ENCODE measurements at places on chromosomes 4 and X.
A peak's percentile ranks its signal among the peaks of the same experiment; 100 is the strongest.

- no peak for DNase-seq
These were observed 40.7 kb upstream of the MBTPS2 start for GRCh38 chrX:21798677-21799219.

GRCh38 chr4:29708473-29708872 lies 1011.7 kb upstream of the PCDH7 start:
- DNase-seq = no peak

DNA sequence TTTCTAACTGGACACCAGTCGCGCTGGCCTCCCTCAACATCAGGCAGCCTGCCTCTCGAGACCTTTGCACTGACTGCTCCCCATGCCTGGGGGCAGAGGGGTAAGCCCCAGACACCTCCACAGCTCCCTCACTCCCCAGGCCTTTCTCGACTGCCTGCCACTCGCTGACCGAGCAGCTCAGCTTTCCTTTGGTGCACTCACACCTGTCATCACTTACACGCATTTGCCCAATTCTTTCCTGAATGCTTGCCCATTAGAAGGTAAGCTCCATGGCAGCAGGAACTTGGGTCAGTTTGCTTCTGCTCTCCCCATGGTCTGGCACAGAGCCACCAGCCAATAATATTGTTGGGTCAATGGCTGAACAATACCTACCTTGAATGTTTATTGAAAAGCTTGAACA lies 32.2 kb upstream of the PROM1 start:
- no peak for DNase-seq

GRCh38 chr4:20166544-20166943 lies 85.2 kb upstream of the SLIT2 start:
- no peak for DNase-seq

DNA sequence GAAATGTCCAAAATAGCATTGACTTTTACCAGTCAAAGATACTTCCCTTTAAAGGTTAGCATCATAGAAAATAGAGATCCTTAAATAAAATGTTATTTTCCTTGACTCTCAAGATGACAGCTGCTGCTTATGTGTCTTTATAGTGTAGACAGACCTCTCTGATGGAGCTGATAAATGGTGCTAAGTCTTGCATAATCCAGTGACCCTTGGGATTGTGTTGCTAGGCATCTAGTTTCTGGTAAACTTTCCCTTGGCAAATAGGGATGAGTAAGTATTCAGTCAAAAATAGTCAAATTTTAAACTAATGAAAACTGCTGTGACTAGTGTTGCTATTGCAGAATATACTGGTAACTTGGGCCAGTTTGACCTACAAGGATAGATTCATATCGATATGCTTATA lies 53.6 kb downstream of the MBNL3 start:
- DNase-seq = no peak

GRCh38 chr4:41478518-41478917 lies 59.4 kb upstream of the LIMCH1 start:
- no peak for DNase-seq

DNA sequence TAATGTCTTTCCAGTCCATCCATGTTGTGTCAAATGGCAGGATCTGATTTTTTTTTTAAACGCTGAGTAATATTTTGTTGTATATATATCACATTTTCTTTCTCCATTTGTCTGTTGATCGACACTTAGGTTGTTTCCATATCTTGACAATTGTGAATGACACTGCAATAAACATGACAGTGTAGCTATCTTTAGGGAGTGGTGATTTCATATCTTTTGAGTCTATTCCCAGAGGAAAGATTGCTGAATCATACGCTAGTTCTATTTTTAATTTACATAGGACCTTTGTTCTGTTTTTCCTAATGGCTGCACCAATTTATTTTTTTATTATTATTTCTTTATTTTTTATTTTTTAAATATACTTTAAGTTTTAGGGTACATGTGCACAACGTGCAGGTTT lies 470.7 kb downstream of the CCSER1 start:
- DNase-seq = no peak

GRCh38 chr4:2080429-2081300 lies 21.5 kb downstream of the NAT8L start:
- DNase-seq = no peak

- no peak for DNase-seq
These were observed 39.5 kb upstream of the CXCL13 start for GRCh38 chr4:77566148-77566547.

DNA sequence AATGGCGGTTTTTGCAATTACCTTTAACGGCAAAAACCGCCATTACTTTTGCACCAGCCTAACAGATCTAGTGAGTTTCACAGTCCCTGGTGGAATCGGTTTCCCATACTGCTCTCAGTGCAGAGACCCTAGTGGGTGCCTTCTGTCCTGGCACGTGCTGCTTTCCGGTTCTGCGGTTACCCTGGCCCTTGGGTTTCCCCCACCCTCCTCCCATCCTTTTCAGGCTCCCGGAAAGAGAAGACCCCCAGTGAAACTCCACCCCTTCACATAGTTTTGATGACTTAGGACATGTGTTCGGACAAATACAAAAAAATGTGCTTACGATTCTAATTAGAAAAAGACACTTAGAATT lies 36.9 kb downstream of the NLGN3 start:
- DNase-seq = no peak

GRCh38 chr4:6453688-6453990 lies 18.8 kb downstream of the PPP2R2C start:
- no peak for DNase-seq

- peak; percentile 33 for DNase-seq
These were observed 126.3 kb downstream of the NEK1 start for GRCh38 chr4:169485791-169486742.

All from fibroblast of skin of left biceps (primary cell).